ENCODE measurements at places on chromosomes 6 and 20.
A peak's percentile ranks its signal among the peaks of the same experiment; 100 is the strongest.

GRCh38 chr20:41228858-41229257 is 88.7 kb downstream of the ZHX3 start:
- no peak for DNase-seq

GRCh38 chr6:16503970-16504415 is 257.3 kb downstream of the ATXN1 start:
- no peak for DNase-seq

DNA sequence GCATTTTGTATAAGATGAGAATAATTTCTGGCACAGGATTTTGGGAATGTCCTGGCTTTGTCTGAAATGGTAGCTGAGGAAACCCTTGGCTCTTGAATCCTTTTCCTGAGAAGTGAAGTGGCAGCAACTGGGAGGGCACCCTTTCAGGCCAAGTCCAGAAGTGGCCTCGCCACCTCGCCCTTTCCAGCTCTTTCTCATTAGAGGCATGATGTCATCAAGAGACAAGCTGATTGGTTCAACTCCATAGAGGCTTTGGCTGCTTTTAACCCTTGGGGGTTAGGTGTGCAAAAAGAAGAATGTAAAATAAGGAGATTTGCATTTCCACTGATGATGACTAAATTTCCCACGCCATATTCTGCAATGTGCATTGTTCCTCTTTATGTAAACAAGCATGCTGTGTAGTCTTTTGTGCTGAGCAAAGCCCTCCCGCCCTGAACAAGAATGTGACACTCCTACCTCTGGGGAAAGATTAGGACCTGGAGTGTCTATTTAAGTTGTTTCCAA is 116.5 kb downstream of the TCP11 start:
- DNase-seq, result peak; percentile 83

DNA sequence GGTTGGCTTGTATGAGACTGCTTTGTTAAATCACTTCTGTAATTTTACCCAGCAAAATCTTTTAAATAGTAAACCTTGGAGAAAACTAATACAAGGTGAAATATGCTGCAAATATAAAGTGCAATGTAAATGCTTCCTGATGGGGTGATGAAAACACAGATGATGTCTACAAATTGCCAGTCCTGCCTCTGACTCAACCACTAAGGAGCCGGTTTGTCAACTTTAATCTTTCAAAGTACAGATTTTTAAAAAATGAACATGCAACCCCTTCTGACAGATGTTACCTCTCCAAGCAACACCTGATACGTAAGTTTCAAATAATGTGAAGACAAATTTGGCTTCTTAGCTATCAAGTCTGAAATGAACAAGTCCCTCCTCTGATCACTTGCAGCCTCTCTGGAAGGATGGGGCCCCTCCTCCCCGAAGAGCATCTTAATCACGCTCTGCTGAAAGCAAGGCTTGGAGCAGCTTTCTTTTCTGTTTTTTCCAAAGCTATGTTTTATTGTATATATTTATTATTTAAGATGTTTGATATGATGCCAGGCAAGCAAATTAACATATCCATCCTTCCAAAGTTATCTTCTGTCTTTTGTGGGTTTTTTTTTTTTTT is 196.0 kb downstream of the MYLK4 start:
- no peak for DNase-seq

- DNase-seq, result peak; percentile 50
Measured at GRCh38 chr6:79076160-79076559, 1.9 kb downstream of the PHIP start.

DNA sequence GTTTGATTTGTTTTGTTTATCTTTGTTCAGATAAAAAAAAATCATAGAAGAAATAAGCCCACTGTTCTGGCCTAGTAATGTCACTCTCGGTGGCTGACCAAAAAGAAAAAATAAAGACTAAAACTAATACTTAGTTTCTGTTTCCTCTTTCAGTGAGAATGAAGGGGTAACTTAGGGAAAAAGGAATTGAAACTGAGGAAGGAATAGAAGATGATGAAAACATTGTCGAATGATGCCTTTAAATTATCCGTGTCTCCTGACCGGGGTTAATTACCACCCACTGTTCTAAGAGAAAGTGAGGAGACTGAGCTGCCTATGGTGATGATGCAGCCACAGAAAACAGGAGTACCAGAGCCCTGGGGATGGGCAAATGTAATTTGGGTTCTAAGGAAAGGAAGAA is 73.1 kb downstream of the PTCHD4 start:
- DNase-seq, result no peak

DNA sequence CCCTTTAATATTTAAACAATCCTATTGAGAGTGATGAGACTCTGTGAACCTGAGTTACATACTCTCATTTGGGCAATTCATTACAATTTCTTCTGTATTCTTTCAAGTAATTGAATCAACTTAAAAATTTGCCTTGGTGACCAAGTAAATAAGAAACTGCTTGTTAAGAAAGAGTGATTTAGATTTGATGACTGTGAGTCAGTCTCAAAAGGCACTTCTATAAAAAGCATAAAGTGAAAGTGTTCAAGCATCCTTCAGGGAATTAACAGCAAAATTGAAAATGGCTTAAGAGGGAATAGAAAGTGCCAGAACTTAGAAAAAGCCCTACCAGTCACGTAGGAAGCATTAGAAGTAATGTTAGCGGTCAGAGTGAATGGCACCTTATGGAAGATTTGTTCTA is 654.7 kb downstream of the EPM2A start:
- peak; percentile 12 for DNase-seq

GRCh38 chr6:41470331-41471063 is 75.7 kb upstream of the FOXP4 start:
- peak; percentile 69 for DNase-seq

GRCh38 chr20:41329435-41330342 is 10.9 kb upstream of the LPIN3 start:
- peak; percentile 72 for DNase-seq

- DNase-seq, result no peak
Measured at GRCh38 chr6:124285146-124285545, 481.5 kb downstream of the NKAIN2 start.

DNA sequence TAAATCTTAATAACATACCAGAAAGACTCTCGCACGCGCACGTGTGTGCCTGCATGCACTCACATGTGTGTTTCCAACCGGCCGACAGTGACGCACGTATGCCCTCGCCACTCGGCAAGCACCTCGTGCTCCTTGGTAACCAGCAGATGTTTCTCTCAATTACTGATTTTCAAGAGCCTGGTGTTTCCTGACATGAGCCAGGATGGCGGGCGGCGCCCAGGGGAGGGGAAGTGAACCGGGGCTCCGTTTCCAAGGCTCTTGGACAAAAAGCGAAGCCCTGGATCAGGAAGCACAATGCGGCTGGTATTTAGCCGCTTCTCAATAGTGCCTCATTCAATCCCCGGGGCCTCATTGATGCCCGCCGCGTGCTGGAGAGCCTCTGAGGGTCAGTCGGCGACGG is 37.7 kb downstream of the PMEPA1 start:
- peak; percentile 91 for DNase-seq

- DNase-seq, result peak; percentile 56
Measured at GRCh38 chr6:4906293-4907276, 97.3 kb downstream of the RPP40 start.

DNA sequence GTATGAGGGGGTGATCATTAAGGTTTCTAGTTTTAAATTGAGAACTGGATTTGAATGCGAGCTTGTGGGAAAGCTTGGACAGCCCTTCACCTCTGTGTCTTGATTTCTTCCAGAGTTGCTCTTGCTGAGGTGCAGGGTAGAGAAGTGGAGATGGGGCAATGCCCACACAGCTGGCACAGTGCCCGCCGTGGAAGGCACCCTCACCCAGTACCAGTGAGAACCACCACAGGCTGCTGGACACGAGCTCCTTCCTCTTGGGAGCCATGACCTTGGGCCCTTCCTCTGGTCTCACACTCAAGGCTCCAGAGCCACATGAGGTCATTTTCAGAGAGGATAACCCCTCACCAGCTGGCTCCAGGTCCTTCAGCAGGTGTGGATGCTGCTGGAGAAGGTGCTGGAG is 67.3 kb downstream of the DACT2 start:
- no peak for DNase-seq

DNA sequence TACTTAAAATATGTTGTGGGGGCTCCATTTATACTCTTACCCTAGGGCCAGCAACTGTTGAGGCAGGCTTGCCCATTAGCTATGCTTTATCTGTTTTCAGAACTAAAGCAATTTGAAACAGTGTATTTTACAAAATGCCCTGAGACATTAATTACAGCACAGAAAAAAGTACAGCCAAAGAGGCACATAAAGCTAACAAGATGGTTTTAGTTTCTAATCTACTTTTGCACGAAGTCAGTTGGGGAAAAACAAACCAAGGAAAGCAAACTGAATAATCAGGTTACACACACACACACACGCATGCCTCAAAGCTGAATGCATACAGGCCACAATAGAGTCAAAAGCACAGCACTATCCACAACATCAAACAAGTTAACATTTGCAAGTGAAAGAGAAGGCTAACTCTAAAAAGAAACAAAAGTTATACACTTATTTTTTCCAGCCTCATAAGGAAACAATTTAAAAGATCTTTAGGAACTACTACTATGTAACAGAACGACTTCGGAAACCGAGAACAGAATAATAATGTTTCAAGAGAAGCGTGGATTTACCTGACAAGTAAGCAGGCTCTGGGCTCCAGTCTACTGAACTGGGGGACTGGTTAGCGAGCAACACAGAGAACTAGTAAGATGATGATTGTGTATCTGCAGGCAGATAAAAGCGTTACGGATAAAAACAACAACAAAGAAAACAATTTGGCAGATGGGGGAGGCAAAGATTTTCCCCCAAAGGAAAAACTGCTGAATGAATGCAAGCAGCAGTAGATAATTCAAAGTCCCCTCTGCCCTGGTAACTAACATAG is 1.7 kb downstream of the SYCP2 start:
- no peak for DNase-seq

DNA sequence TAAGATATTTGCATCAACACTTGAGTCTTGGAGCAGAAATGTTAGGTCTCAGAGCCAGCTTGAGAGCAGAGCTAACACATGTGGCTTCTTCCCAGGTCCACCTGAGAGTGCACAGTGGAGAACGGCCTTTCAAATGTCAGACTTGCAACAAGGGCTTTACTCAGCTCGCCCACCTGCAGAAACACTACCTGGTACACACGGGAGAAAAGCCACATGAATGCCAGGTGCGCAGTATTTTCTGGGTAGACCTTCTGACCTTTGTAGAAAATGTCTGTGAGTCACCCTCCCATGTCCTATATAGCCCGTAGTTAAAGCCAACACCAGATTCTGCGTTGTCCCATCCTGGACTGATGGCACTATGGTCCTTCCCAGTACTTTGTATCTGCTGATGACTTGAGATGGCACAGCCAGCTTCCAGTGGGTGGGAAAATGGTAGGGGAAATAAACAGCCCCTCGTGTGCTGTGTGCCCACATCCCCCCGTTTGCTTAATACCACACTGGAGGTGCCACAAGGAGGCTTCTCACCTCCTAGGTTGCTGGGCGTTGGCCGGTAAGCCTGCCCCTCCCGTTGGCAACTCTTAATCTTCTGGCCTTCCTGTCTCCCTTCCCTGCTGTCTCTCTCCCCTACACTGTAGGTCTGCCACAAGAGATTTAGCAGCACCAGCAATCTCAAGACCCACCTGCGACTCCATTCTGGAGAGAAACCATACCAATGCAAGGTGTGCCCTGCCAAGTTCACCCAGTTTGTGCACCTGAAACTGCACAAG is 20.3 kb downstream of the PRDM1 start:
- no peak for DNase-seq

GRCh38 chr6:128598571-128598970 is 78.2 kb upstream of the PTPRK start:
- no peak for DNase-seq

DNA sequence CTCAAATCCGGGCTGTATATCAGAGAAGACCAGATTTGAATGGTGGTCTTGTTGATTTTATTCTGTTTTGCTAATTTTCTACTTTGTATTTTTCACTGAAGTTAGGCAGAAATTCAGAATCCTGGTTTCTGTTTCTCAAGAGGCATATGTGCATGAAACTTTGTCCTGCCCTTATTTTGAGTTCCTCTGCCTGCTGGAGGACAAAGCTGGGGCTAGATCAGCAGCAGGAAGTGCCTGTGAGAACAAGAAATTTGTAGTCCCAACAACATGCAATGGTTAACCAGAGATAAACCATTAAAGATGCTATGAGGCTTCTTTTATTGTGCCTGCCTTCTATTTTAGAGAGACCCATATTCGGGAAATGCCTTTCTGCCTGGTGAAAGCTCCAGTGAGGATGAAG is 37.1 kb downstream of the BEND6 start:
- no peak for DNase-seq

- no peak for DNase-seq
Measured at GRCh38 chr20:60541991-60542390, 583.8 kb downstream of the CDH26 start.

DNA sequence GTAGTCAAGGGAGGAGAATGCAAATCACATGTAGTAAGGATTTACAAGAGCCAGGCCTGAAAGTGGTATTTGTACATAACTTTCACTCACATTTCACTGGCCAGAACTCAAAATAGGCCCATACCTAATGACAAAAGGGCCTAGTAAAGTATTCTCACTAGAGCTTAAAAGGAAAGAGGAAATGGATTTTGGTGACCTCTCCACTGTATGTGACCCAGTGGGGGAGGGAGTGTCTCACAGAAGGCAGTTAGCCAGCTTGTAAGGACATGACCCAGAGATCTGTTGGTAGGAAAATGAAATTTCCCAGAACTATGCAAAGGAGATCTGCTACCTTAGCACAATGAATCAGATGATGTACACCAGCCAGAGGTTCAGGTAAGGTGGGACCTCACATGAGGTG is 124.4 kb downstream of the PTPRT start:
- DNase-seq, result no peak

GRCh38 chr6:42047790-42048405 is 2.4 kb upstream of the TAF8 start:
- peak; percentile 16 for DNase-seq

- peak; percentile 23 for DNase-seq
Measured at GRCh38 chr6:82248273-82248735, 760 bp upstream of the IBTK start.

DNA sequence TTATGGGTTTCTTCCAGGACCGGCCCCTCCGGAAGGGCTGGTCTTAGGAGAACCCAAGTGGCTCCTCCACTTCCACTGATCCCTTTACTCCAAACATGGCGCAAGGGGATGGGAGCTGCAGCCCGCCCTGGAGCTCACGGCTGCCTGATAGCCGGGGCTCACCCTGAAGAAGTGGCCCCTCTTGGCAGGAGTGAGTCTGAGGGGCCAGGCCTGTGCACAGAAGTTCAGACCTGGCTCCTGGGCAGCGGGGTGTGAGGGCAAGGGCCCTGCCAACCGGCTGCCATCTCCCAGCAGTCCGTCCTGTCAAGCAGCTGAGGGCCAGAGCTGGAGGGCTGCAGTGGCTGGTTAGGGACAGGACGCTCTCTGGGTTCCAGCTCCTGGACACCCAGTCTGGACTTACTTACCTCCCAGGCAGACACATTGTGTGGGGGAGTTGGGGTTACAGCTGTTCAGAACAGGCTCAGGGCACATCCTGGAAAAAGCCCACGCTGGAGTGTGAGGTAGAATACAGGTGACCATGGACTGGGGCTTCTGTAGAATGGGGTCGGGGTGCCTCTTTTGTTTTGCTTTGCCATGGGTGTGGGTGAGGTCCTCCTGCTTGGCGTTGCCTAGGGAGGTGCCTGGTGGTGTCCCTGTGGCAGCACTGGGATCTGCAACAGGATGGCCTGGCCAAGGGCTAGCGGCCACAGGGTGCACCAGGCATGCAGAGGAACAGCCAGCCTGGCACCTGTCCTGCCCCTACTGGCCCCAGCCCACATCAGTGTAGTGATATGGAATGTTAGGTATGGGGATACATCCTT is 88.4 kb downstream of the ASXL1 start:
- DNase-seq, result no peak

GRCh38 chr6:7048894-7049293 is 58.9 kb upstream of the RREB1 start:
- no peak for DNase-seq

Data from lung (tissue), 17 donors.